ENCODE measurements at places on chromosomes 3 and 15. TPM values are rescaled to one million over a fixed set of nuclear protein-coding genes. Genes with fewer than 3 reads are reported as not detected.
A peak's percentile ranks its signal among the peaks of the same experiment; 100 is the strongest.

- no peaks in the 10 kb centered on the region for H3K4me1 ChIP-seq
- no peaks in the 10 kb centered on the region for H3K27me3 ChIP-seq
- no peak overlapping the region for H3K27ac ChIP-seq
These were observed 332.9 kb upstream of the TGFBR2 start for GRCh38 chr3:30273304-30274072.

GRCh38 chr15:49646891-49647290 is 26.0 kb downstream of the DTWD1 start:
- H3K36me3 ChIP-seq: no peaks in the 10 kb centered on the region
- DNase-seq: no peak
- no peak overlapping the region for H3K27ac ChIP-seq

GRCh38 chr3:141894524-141895176 is 18.2 kb downstream of the ATP1B3 start:
- H3K4me1 ChIP-seq: no peaks in the 10 kb centered on the region
- H3K27ac ChIP-seq: no peak overlapping the region
- no peak for DNase-seq
- H3K4me3 ChIP-seq: no peak overlapping the region
- no peaks in the 10 kb centered on the region for H3K27me3 ChIP-seq

- no peaks in the 10 kb centered on the region for H3K36me3 ChIP-seq
- no peak for DNase-seq
- no peaks in the 10 kb centered on the region for H3K27me3 ChIP-seq
- H3K27ac ChIP-seq: no peak overlapping the region
These were observed 120.1 kb upstream of the SPATA12 start for GRCh38 chr3:56940321-56940720.

DNA sequence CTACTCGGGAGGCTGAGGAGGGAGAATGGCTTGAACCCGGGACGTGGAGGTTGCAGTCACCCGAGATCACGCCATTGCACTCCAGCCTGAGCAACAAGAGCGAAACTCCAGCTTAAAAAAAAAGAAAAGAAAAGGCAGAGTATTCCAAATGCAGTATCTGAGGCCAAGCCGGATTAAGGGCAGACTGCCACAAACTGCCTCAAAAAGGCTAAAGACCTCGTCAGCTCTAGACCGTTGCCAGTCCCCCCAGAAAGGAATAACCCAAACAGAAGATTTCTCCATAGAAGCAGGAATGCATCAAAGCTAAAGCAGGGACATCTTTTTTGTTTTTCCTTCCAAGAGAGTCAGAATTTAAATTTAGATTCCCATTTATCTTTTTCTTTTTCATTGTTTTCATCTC is 72.9 kb downstream of the TM4SF4 start:
- H3K36me3 ChIP-seq: no peaks in the 10 kb centered on the region
- no peaks in the 10 kb centered on the region for H3K27me3 ChIP-seq
- DNase-seq: peak; percentile 78
- H3K27ac ChIP-seq: peak overlapping the region; percentile 73
- H3K4me1 ChIP-seq: no peaks in the 10 kb centered on the region

SMAD6 gene
- total RNA-seq: 104 TPM

POPDC2 gene
- total RNA-seq: 853 TPM

Data from right atrium auricular region (tissue), 2 donors.